LoVo (cell line): ENCODE measurements at places on chromosomes 12 and 14.
A peak's percentile ranks its signal among the peaks of the same experiment; 100 is the strongest.

DNA sequence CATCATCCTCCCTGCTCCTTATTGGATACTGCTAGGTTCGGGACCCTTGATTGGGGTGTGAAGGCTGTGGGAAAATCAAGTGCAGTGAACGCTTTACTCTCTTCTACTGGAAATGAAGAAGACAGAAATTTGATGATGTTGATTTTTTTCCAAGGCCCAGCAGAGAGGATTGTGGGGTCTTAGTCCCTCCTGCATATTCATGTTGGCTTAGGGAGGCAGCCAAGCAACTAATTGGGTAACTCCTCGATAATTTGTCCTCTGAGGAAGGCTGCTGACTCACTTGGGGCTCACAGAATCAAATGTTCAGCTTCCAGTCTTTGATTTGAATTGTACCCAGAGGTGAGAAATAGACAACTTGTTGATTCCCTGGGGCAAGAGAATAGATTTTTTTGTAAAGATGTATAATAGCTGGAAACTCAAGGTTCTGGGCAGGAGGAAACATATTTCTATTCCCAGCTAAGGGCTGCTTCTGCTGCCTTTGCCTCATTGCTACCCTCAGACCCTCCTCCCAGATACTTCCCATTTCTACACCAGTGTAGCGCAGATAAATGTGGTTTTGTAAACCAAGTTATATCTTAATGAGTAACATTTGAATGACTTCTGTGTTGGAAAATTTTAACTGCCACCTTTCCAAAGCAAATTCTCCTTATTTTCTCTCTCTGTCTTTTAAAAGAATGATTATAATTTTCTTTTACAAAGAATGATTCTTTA lies 21.7 kb downstream of the NEUROD4 start:
- DNase-seq = no peak

DNA sequence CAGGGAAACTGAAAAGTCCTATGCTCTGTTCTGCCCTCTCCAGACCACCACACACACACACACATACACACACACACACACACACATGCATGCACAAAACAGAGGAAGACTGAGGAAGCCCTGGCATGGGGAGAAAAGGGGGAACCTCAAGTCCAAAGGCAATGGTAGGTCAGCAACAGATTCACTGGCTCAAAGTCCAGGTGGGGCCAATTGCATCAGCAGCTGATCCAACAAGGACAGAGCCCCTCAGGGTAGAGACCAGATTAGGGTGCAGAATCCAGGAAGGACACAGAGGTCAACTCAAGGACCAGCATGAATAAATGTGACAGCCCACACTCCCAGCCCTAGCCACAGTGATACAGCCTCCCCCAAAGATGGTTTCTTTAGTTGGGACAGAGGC lies 425.0 kb upstream of the SOX5 start:
- no peak for DNase-seq

- DNase-seq = no peak
Observed at GRCh38 chr12:89672589-89672979, 36.1 kb downstream of the ATP2B1 start.

DNA sequence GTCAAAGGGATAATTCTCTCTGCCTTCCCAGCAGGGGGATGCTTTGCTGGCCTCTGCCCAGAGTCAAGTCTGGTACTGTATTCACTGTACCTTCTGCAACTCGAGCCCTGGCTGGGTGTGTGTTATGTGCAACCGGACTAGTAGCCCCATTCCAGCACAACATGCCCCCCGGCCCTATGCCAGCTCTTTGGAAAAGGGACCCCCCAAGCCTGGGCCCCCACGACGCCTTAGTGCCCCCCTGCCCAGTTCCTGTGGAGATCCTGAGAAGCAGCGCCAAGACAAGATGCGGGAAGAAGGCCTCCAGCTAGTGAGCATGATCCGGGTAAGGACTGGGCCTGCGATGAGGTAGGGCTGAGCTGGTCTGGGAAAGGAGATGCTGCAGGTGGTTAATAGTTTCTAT lies 3.3 kb downstream of the RNF31 start:
- DNase-seq = no peak

DNA sequence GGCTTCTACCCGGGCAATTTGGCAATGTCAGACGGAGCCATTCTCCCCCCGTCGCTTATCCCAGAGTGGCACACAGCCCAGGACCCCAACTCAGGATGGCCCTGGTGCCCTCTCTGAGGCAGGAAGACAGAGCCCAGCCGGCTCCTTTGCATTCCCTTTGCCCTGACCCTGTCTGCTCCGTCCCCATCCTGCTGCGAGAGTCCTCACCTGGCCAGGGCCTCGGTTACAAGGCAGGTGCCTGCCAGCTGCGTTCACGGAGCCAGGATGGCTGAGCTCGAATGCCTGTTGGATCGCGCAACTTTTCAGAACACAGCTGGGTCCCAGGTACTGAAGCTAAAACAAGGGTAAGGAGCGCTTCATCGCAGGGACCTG lies 18.6 kb downstream of the LRTM2 start:
- DNase-seq = no peak

GRCh38 chr14:95725685-95726336 lies 11.9 kb upstream of the TCL1A start:
- DNase-seq = no peak

- DNase-seq = no peak
Observed at GRCh38 chr12:123270214-123271000, 1.2 kb downstream of the CDK2AP1 start.

GRCh38 chr12:123167329-123167728 lies 16.4 kb upstream of the PITPNM2 start:
- DNase-seq = no peak

- DNase-seq = peak; percentile 51
Observed at GRCh38 chr12:39619660-39620433, at the start of gene ABCD2. ABCD2 (minus strand) TSS chr12:39619803; CDS start chr12:39619615, 188 bp downstream.

GRCh38 chr12:95218150-95219133 lies 835 bp downstream of the VEZT start:
- DNase-seq = peak; percentile 80

GRCh38 chr12:53231921-53232645 lies at the start of gene RARG:
RARG (minus strand) TSS chr12:53232209; CDS start chr12:53227545, 4,664 bp downstream.
- peak; percentile 70 for DNase-seq

DNA sequence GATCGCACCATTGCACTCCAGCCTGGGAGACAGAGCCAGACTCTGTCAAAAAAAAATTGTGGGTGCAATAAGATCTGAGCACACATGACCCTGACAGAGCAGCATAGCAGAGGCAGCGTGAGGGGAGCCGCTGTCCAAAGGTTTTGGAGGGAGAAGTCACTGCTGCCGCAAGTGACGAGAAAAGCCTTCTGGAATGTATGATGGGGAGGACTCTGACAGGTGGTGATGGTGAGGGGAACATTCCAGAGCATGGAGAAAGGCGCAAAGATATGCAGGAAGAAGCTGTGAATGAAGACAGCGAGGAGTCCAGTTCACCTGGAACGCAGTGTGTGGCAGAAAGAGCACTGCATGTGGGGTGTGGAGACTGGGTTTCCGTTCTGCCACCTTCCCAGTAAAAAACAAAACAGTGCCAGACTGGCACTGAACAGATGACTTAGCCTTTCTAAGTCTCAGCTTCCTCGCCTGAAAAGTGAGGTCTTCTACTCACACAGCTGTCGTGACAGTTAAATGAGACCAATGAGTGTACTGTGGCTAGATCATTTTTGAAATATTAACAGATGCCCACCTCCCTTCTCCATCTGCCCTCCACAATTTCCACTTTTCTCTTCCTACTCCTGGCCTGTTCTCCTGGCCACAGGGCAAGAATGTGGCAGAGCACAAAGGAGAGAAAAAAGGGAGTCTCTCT lies 53.4 kb upstream of the PTHLH start:
- no peak for DNase-seq
